Activated B cell treated with CpG ODN at 0.5 μM for 24 hours (primary cell): ENCODE measurements at places on chromosomes 11 and 22. TPM values are rescaled to one million over a fixed set of nuclear protein-coding genes. Genes with fewer than 3 reads are reported as not detected.

BRSK2 gene
- 0.11 and 0.37 TPM in 2 replicates for total RNA-seq

DHCR7 gene
- 35.5 and 47.2 TPM in 2 replicates for total RNA-seq

C1QTNF5 gene
- total RNA-seq = not detected in 2 replicates

BDNF gene
- total RNA-seq = not detected in 2 replicates

MYO7A gene
- total RNA-seq = 5.1 and 5.4 TPM in 2 replicates

TEX54 gene
- 0.55 TPM in 1 of 2 replicates, not detected in the other for total RNA-seq

SCN4B gene
- not detected in 2 replicates for total RNA-seq

CBLIF gene
- total RNA-seq = not detected in 2 replicates

APOA5 gene
- total RNA-seq = not detected in 2 replicates

OR2AG2 gene
- total RNA-seq = 0.07 TPM in 1 of 2 replicates, not detected in the other

EIF3M gene
- 234 and 248 TPM in 2 replicates for total RNA-seq

CASP12 gene
- total RNA-seq = not detected in 2 replicates

TSGA10IP gene
- total RNA-seq = not detected in 2 replicates

GVQW3 gene
- total RNA-seq = 2.6 and 3.0 TPM in 2 replicates

HBG2 gene
- not detected in 2 replicates for total RNA-seq

POLR3H gene
- total RNA-seq = 39.0 and 43.9 TPM in 2 replicates

DEFB131B gene
- total RNA-seq = not detected in 2 replicates

C11orf42 gene
- not detected in 2 replicates for total RNA-seq

CCDC87 gene
- total RNA-seq = 0.22 and 0.31 TPM in 2 replicates

APOA4 gene
- not detected in 2 replicates for total RNA-seq

USP2 gene
- 0.24 TPM in 1 of 2 replicates, not detected in the other for total RNA-seq

CSTF3 gene
- total RNA-seq = 30.0 and 33.5 TPM in 2 replicates

LMO2 gene
- 29.1 and 34.4 TPM in 2 replicates for total RNA-seq

VPREB1 gene
- not detected in 2 replicates for total RNA-seq

CSRP3 gene
- total RNA-seq = not detected in 2 replicates

GLYATL1 gene
- total RNA-seq = not detected in 2 replicates

C22orf15 gene
- total RNA-seq = 0.31 and 0.37 TPM in 2 replicates

MMP1 gene
- total RNA-seq = not detected in 2 replicates

BIK gene
- total RNA-seq = 2.6 TPM in 2 replicates

GPHA2 gene
- total RNA-seq = 0.33 and 0.71 TPM in 2 replicates

SLC5A12 gene
- total RNA-seq = not detected in 2 replicates
